Liver (tissue), 10 donors: ENCODE measurements at places on chromosomes 1 and 21. TPM values are rescaled to one million over a fixed set of nuclear protein-coding genes. Genes with fewer than 3 reads are reported as not detected.

Gene NBPF6
- not detected for polyA plus RNA-seq

Gene RPE65
- polyA plus RNA-seq = not detected

Gene CLEC20A
- polyA plus RNA-seq = not detected

Gene LENEP
- not detected for polyA plus RNA-seq

Gene MAB21L3
- 0.28 TPM for polyA plus RNA-seq

Gene FMO4
- 7.6 TPM for polyA plus RNA-seq

Gene TRPM2
- 0.43 TPM for polyA plus RNA-seq

Gene SELL
- 1.5 TPM for polyA plus RNA-seq

Gene PDE4B
- 1.9 TPM for polyA plus RNA-seq

Gene PLEKHN1
- polyA plus RNA-seq = not detected

Gene KRTAP21-2
- not detected for polyA plus RNA-seq

Gene NCDN
- polyA plus RNA-seq = 7.9 TPM

Gene RNU1-4
- polyA plus RNA-seq = not detected

Gene RNF186
- polyA plus RNA-seq = 0.23 TPM

Gene FAM76A
- polyA plus RNA-seq = 5.6 TPM
